ENCODE measurements at places on chromosomes 12 and 14.

DNA sequence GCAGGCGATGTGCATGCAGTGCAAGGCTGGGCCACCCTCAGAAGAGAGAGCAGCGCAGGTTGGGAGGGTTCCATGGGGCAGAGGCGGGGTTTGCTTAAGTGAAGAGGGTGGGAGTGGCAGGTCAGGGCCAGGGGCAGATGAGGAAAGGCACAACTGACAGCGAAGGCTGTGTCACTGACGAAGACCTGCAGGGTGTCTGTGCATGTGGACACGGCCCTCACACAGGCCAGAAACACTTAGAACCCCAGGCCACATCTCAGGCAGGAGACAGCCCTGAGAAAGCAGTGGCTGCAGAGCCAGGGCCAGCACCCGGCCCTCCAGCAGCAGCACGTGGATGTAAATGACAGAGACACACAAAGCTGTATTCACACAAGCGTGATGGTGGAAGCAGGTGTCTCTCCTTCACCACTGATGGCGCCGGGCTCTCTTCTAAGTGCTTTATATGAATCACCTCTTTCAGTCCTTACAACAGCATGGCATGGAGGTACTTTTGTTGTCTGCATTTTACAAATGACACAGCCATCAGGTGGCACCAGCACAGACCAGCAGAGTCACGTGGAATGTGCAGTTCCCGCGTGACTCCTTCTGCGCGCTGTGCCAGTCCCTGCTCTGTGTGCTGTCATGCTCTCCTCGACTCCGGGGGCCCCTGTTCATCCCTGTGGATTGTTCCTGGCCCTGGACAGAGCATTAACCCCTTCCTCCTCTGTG, 54.6 kb downstream of the TSPAN11 start:
- DNase-seq: no peak

- no peak for DNase-seq
These were observed 1052.3 kb downstream of the AACS start for GRCh38 chr12:126117502-126117901.

DNA sequence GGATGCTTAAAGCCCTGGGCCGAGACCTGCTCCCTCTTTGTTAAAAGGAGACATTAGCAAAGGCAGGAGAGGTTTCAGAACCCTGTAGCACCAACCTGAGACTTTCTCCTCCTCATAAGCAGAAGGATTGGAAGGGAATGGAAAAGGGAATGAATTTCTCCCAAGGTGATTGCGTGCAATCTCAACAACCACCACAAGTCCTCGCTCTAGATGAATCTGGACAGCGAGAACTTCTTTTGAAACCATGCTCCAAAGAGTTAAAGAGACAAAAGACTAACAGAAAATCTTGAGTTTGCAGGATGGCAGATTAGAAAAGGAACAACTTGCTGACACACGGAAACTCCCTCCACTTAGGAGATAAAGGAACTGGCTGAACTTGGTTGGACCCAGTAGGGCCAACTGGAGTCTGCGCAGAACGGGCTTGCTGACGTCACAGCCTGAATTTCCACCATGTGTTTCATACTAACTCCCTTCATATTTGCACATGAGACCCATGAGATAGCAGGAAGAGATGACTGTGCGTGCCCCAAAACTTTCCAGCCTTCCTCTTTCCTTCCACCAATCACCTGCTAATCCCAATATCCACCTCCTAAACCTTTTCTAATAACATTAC, 137.0 kb downstream of the PTPN11 start:
- DNase-seq: no peak

GRCh38 chr12:93198086-93198485, 179.6 kb upstream of the NUDT4 start:
- no peak for DNase-seq

DNA sequence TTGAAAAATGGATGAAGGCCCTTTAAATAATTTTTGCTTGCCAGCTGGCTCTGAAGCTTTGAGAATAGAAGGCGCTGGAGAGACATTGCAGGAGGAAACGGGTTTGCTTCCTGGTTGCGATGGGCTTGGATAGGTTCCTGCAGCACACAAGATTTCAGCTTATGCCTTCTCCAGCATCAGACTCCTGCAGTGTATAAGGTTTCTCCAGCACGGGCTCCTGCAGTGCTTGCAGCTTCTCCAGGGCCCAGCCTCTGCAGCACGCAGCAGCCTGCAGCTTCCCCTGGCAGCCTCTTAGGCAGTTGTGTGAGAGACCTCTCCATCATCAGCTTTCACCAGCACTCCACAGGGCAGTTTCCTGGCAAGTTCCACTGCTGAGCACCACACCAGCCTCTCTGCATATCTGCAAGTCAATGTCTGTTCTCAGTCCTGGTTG, 78.7 kb upstream of the ZDHHC17 start:
- no peak for DNase-seq

- DNase-seq: no peak
These were observed 200.4 kb downstream of the PIK3C2G start for GRCh38 chr12:18461758-18462157.

GRCh38 chr12:132302466-132303358, 26.7 kb downstream of the GALNT9 start:
- DNase-seq: no peak

DNA sequence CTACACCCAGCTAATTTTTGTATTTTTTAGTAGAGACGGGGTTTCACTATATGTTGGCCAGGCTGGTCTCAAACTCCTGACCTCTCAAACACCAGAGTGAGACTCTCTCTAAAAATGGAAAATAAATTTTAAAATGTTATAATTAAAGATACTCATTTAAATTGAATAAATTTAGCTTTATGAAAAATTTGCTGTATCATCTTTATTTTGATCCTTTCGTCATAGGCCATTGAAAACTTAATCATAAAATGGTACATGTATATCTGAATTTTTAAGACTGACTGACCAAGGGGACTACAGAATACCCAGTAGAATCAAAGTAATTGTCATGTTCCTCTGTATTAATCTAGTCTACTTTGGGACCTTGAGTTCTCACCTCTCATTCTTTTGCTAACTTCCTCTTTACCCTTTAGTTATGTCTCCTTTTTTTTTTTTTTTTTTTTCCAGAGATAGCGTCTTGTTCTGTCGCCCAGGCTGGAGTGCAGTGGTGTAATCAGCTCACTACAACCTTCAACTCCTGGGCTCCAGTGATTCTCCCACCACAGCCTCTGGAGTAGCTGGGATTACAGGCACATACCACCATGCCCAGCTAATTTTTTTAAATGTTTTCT, 9.5 kb downstream of the RAB5B start:
- DNase-seq: no peak

GRCh38 chr12:71439613-71440344, at the start of gene LGR5:
Gene LGR5 (plus strand): TSS chr12:71439798. CDS start chr12:71440081, 283 bp downstream.
- peak; percentile 9 for DNase-seq

DNA sequence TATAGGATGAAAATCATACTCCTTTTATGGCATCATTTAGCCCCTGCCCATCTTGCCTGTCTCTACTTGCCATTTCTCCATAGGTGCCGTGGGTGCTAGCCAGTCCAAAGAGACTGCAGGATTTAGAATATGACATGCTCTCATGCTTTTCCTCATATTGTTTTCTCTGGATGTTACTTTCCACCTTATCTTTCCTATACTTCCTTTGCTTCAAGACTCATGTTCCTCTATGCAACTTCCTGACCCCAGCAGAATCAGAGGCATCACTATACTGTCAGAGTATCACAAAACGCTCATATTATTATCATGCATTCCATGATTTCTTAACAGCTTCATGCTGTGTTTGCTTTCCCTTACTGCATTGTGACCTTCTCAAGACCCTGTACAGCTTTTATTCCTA, 220.8 kb upstream of the ABCD2 start:
- no peak for DNase-seq

GRCh38 chr12:123960856-123961255, 11.8 kb downstream of the CCDC92 start:
- DNase-seq: no peak

- DNase-seq: no peak
These were observed 39.7 kb upstream of the SMUG1 start for GRCh38 chr12:54228471-54228870.

GRCh38 chr14:54893151-54893760, 9.4 kb downstream of the GCH1 start:
- peak; percentile 56 for DNase-seq

DNA sequence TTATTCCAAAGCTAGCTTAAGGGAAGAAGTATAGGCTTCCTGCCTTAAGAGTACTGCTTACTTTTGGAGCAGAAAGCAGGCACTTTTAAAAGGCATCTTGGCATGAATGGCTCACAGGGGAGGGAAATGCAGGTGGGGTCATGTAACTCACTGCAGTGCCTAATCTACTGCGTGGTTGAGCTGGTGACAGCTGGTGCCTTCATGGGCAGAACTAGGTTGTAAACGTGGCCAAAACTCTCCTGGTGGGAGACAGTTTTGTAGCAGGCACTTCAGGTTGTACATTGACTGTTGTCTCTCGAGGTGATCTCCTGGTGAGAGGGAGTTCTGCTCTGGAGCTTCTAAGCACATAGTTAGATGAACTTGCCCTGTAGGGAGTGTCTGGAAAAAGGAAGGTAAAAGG, 962.5 kb downstream of the DIO2 start:
- no peak for DNase-seq

- no peak for DNase-seq
These were observed 123.9 kb downstream of the PAX9 start for GRCh38 chr14:36785511-36785910.

DNA sequence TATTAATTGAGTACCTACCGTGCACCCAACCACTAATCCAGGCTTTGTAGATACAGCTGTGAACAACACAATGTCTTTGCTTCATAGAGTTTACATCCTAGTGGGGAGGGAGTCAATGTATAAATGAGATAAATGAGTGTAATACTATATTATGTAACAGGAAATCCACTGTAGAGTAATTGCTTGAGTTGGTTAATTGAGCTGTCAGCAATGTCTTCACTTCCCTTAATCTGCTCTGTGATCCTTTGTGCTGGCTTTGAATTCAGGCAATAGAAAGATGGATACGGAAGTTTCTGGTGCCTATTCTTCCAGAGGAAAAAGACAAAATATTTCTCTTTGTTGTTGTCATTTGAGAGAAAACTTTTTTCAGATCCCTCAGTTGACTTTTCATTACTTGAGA, 104.0 kb upstream of the SLC16A7 start:
- DNase-seq: no peak

DNA sequence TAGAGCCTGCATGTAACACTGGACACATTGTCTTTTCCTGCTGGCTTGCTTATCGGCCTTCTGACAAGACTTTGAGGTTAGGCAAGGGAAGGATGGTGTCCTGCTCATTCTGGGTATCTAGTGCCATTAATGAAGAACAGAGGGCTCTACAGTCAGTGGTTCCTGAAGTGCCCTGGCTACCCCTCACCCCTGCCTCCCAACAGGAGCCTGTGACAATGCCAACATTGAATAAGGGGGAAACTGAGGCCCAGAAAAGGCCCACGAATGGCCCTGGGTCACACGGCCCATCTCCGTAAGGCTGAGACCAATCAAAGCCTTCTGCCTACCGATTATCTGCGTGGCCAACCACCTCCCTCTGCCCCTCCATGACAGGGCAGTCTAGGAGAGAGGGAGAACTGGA, 2.1 kb downstream of the IFI27L2 start:
- DNase-seq: no peak

GRCh38 chr14:61203081-61203753, 77.9 kb downstream of the TMEM30B start:
- no peak for DNase-seq

Data from activated CD4-positive, alpha-beta T cell treated with anti-CD3 and anti-CD28 coated beads, Interleukin-10, Interleukin-2, amounts not matched to agents 100 ng/mL and 50 ng/mL, durations not matched to agents 16 hours and 8 hours (primary cell).